ENCODE measurements at places on chromosomes 1 and 21.

DNA sequence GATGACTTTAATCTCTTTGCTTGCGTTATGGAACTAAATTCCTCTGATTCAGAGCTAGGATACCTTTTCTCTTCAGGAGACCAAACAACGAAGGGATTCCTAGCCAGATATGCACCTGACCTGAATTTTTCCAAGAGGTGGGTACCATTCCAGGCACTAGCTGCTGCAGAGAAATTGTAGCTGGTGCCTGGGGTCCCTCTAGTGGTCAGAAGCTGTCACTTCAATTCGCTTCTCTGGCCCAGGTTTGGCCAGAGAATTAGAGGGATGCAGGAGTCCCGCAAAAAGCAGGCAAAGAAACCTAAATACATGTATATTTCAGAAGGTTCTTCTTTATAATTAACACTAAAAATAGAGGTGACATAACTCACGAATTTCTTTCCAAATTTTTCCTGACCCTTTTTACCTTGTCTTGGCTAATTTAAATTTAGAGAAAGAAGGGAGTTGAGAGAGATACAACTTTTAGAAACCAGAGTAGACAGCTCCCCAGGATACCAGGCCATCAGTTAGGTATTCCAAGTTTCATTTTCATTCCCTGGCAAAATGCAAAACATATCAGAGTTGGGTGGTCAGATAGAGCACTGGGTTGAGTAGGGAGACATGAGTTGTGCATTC is 9.6 kb downstream of the ACKR1 start:
- DNase-seq = peak; percentile 23

- peak; percentile 49 for DNase-seq
These were observed 164.4 kb downstream of the GIPC2 start for GRCh38 chr1:78210175-78210574.

GRCh38 chr1:65189576-65190115 is 41.6 kb downstream of the AK4 start:
- DNase-seq = peak; percentile 47

DNA sequence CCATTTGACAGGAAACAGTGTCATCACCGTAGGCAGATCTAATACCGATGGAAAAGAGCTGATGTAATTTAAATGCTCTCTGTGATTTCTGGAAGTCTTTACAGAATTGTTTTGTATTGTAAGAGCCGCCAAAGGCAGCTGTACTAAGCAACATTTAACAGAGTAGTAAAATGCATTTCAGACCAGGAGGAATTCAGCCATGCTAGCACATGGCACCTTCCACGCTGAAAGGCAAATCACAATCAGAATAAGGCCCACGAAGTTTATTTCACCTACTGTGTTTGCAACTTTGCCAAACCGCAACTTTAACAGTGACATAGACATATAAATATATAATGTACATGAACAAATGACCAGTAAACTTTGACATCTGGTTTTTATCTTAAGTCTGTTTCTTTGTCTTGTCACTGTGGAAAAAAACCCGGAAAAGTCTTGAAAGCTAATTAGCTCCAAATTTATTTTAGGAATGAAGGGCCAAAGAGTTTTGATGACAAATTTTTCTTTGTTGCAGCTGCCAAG is 26.1 kb upstream of the DISC1 start:
- DNase-seq = peak; percentile 35

DNA sequence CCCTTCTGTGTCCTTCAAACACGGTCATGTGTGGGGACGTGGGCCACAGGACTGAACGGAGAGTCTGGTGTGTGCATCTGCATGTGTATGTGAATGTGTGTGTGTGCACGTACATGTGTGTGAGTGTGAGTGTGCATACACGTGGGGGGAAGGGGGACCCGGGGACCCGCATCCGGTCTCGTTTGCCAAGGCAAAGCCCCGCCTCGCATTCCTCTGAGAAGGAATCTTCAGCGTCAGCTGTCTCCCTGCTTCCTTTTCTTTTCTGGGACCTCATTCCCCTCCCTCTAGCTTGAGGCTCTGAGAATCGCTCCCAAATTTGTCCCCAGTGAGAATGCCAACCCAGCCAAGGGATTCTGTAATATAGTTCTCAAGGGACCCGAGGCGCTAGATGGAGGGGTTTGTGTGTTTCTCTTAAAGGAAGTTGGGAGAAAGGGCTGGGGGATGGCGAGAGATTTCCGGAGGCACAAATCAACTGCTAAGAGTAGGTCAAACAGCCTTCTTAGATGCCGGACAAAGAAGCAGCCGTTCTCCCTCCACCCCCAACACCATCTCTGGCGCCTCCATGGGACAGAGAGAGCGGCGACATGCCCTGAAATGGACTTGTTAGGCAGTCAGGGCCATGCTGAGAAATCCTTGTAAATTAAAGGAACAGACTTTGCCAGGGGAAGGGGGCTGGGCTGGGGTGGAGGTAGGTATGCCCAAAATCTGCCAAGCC is 6.6 kb downstream of the IFFO2 start:
- peak; percentile 44 for DNase-seq

DNA sequence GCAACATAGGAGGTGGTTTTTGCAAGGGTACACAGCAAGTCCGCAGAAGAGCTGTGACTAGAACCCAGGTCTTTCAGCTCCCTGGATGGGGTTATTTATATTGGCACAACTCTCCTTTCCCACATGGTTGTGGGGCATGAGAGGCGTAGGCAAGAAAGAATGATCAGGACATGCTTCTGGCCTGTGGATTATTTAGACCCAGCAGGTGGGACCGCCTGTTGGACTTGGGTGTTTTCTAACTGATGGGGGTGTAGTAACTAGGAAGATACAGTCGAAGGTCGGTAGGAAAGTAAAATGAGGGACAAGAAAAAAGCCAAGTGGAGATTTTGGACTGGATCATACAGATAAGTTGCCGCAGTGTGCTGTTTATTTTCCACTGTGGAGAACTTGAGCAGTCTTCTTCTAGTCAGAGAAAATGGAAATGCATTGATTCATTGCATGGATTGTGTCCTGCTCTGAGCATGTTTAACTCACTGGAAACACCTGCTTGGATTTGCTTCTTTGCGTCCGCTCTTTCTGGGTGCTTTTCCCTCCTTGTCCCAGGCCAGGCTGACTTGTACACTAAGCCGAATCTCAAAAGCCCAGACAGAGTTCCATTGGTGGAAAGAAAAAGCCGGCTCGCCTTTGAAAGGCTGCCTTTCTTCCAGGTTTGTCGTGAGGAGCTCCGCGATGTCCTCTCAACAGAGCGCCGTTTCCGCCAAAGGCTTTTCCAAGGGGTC is 592 bp downstream of the CRCT1 start:
- DNase-seq = no peak

GRCh38 chr1:100090471-100090870 is 42.3 kb downstream of the SASS6 start:
- DNase-seq = no peak

- no peak for DNase-seq
These were observed 2.0 kb downstream of the DSCAM start for GRCh38 chr21:40844935-40845334.

GRCh38 chr1:21153388-21153787 is 23.3 kb downstream of the EIF4G3 start:
- DNase-seq = no peak

- DNase-seq = no peak
These were observed 58.9 kb upstream of the KIF26B start for GRCh38 chr1:245095903-245096302.

- DNase-seq = peak; percentile 58
These were observed 41.6 kb downstream of the NSL1 start for GRCh38 chr1:212749821-212750535.

DNA sequence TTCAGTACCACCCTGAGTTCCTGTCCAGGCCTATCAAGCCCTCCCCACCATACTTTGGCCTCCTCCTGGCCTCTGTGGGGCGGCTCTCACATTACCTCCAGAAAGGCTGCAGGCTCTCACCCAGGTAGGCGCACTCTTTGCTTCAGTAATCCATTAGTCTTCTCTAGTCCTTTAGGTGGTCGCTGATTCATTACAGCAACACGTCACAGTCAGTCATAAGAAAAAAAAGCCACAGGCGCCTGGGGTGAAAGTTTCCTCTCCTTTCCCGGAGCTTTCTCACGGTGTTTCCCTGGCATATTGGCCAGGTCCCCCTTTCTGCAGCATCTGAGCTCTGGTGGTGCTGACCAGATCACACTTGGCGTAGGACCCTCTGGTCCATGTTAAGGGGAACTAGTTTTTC is 12.1 kb downstream of the SLFNL1 start:
- DNase-seq = no peak

Measured in iris pigment epithelial cell (primary cell).